Fibroblast of the aortic adventitia (primary cell): ENCODE measurements at places on chromosomes 1 and 21. TPM values are rescaled to one million over a fixed set of nuclear protein-coding genes. Genes with fewer than 3 reads are reported as not detected.

DNA sequence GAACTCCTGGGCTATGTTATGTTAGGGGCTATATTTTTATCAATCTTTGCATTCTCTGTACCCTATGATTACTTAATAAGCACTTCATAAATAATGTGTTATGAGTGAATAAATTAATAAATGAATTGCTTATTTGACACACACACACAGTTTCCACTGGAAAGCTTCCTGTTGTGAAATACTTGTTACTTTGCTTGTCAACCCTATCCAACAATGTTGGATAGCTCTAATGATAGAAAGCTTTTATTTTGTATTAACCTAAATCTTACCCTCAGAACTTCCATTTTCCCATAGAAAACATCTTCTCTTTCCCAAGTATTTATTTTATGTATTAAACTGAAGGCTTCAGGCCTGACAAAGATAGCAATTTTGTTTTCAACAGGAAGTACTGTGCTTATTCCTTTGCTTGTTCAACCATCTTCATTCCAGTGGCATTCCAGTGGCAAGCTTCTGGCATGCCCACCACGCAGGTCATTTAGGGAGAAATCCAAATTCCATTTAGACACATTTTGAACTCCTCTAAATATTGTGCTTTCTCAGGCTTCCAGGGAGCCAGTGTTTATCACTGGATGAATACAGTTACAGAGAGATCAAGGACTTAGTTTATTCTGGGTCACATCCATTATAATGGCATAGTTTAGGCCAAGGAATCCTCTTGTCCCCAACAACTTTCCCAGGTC, 134.4 kb downstream of the TGFB2 start:
- DNase-seq: peak; percentile 76

Gene CAPZB
- 96.6 and 232 TPM in 2 replicates for total RNA-seq

- no peak for DNase-seq
These were observed 41.6 kb upstream of the WNT4 start for GRCh38 chr1:22184454-22184853.

- DNase-seq: peak; percentile 89
These were observed 7.6 kb upstream of the ERG start for GRCh38 chr21:38505654-38506523.

GRCh38 chr1:25190260-25190659, 42.0 kb downstream of the SYF2 start:
- no peak for DNase-seq

GRCh38 chr1:54763816-54764132, 549 bp downstream of the PARS2 start:
- DNase-seq: no peak

DNA sequence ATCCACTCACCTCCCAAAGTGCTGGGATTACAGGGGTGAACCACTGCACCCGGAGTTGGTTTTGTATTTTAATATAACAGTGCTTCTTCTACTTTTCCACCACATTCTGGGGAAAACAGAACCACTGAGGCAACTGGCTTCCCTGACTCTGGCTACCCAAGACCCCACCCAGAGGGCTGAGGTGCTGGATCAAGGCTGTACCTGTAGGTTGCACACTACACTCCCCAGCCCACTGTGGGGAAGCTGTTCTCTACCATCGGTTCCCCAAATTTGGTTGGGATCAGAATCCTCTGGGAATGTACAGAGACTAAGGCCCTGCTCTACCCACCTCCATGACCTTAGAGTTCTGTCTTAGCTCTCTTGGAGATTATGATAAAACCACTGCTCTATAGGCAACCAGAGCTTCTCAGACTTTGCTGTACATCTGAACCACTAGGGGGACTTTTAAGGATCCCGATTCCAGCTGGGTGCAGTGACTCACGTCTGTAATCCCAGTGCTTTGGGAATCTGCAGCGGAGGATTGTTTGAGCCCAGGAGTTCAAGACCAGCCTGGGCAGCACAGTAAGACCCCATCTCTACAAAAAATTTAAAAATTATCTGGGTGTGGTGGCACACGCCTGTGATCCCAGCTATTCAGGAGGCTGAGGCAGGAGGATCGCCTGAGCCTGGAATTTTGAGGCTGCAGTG, 51.6 kb downstream of the GNG4 start:
- DNase-seq: peak; percentile 57

DNA sequence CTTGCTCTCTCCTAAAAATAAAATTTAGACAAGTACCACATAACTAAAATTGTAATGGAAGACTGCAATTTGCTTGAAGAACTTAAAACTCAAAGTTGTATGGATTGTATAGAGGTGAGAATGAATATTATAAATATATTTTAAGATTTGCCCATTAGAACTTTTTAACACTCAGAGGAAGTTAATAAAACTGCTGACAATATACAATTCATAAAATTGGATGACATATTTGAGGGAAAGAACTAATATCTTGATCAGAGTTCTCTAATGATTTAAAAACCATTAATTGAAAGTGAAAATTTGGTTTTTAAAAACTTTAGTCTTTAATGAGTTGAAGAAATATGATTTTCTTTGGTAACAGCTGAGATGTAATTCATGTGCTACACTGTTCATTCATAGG, 20.9 kb downstream of the TTC3 start:
- no peak for DNase-seq

DNA sequence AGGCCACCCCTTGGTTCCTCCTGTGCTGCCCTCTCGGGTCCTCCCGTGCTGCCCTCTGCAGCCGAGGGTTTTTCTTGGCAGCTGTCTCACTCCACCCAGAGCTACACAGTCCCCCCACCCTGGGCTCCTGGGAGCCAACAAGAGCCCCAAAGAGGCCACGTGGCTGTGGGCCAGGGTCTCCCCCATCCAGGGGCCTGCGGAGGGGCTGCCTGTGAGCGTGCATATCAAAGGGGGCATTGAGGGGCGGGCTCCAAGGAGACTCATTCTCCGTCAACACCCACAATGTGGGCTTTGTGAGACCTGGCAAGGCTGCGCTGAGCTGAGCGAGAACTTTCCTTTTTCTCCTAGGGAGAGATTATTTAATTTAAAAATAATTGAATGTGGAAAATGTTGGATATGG, 108.7 kb upstream of the ARHGEF16 start:
- no peak for DNase-seq

Gene ANGPTL1
- total RNA-seq: 6.0 and 6.6 TPM in 2 replicates

Gene SLAMF9
- not detected in 2 replicates for total RNA-seq

GRCh38 chr1:98299861-98300260, 361.7 kb upstream of the SNX7 start:
- no peak for DNase-seq

Gene SLC6A9
- total RNA-seq: 6.8 and 25.9 TPM in 2 replicates
